ENCODE measurements at places on chromosomes 7 and 10.

DNA sequence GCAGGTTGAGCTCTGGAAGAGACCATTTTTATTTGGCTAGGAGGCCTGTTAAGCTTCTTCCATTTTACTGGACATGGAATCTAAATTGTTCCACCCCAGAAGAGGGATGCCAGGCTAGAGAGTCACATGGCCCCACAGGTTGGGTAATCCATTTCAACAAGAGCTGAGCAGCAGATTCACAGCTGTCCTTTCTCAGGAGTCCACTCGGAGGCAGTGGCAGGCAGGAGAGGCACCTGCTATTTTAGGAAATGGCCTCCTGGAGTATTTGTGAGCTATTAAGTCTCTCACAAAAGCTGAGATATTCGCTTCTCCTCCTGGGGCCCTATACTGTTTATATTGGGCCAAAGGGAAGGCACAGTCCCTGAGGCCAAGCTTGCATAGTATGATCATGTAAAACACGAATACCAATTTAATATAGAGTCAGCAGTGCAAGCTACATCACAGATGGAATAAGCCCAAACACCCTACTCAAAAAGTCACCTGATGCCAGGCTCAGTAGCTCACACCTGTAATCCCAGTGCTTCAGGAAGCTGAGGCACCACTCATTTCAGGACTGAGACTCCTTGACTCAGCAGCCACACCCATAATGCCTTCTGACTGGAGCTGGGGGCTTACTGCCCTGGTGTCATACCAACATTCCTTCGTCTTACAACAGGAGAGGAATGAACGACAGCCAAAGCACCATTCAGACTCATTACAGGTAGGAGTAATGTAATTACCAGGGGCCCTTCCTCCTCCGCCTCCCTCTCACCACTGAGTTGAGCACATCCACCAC, 124.1 kb downstream of the LMBR1 start:
- DNase-seq, result no peak

DNA sequence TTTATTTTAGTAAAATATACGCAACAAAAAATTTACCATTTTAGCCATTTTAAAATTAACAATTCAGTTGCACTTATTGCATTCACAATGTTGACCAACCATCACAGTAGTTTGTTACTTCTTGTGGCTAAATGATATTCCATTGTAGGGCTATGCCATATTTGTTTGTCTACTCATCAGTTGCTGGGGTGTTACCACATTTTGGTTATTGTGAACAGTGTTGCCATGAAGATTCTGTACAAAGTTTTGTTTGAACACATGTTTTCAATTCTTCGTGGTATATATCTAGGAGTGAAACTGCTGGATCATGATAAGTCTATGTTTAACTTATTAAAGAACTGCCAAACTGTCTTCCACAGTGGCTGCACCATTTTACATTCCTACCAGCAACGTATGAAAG, 46.3 kb upstream of the ZNF365 start:
- no peak for DNase-seq

GRCh38 chr10:22389856-22390589, 44.7 kb downstream of the SPAG6 start:
- DNase-seq, result no peak

DNA sequence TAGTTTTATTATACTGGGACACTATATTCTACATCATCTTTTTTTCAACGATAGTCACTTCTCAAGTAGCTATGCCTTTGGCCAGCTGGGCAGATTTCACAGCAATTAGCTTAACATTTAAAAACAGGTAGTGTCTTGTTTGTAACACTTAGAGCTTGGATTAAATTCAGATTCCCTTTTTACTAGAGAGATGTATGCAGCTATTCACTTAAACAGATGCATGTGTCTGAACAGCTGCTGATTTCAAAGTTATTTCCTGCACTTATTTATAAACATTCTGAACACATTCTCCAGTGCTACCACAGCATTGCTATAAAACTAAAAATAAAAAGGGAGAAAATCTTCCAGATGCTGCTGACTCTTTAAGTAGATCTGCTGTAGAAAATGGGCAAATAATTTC, 637.2 kb downstream of the POM121L12 start:
- DNase-seq, result no peak
